Karpas-422 (cell line): ENCODE measurements at places on chromosomes 6 and 20. TPM values are rescaled to one million over a fixed set of nuclear protein-coding genes. Genes with fewer than 3 reads are reported as not detected.

GRCh38 chr20:19929012-19929360 lies 88.2 kb upstream of the NAA20 start:
- no peak for DNase-seq

GRCh38 chr6:40695750-40696415 lies 108.7 kb upstream of the LRFN2 start:
- no peak for DNase-seq

GRCh38 chr6:124722141-124722878 lies 239.9 kb upstream of the RNF217 start:
- no peak for DNase-seq

DNA sequence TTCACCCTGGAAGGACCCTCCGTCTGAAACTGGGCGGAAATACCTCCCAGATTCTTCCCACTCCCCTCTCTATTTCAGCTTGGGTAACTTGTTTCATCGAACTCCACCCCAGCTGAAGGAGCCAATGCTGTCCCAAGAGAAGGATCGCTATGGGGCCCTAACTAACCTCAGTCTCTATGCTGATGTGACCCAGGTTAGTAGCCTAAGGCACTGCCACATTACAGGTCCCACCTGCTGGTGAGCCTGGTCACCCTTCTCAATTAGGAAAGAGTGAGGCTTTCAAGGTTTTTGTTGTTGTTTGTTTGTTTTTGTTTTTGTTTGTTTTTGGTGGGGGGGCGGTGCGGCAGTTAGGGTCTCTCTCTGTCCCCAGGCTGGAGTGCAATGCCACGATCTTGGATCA lies 168.4 kb downstream of the OR2B2 start:
- DNase-seq, result no peak

The SYS1 gene
- total RNA-seq, result 18.6 and 34.5 TPM in 2 replicates

DNA sequence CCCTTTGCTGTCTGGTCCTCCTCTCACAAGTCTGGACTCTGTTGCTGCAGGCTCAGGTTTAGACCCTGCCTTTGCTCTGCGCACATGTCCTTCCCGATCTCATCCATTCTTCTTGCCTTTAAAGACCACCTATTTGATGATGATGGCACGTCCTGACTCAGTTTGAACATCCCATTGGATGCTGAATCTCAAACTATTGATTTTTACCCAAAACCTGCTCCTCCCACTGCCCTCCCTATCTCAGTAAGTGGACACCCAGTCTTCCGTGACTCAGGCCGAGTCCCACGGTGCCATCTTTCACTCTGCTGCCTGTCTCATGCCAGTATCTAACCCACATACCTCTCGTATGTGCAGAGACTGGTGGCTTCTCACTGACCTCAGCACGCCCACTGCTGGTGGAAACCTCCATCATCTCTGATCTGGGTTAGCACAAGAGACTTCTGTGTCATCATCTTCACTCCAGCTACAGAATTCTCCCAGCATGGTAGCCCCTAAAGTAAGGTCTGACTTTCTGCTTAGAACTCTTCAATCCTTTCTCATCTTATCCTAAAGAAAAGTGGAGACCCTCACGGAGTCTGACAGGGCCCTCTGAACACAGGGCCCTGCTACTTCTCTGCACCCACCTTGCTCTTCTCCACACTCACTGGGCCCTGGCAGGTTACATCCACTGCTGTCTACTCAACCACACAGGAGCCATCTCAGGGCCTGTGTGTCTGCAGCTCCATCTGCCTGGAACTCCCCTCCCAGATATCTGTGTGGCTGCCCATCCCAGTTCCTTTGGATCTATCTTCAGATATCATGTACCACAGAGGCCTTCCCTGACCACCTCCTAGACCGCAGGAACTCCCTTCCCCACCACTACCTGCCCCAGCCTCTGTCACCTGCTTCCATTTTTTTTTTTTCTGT lies 387.1 kb upstream of the AGPAT4 start:
- peak; percentile 71 for DNase-seq

GRCh38 chr6:89013438-89013837 lies 50.0 kb upstream of the RNGTT start:
- DNase-seq, result no peak
